AG10803 (cell line): ENCODE measurements at places on chromosomes 12 and 14.

- no peak for DNase-seq
These were observed 21.2 kb upstream of the HSPB8 start for GRCh38 chr12:119157528-119157927.

GRCh38 chr12:14427929-14428328 is 62.4 kb downstream of the ATF7IP start:
- no peak for DNase-seq

DNA sequence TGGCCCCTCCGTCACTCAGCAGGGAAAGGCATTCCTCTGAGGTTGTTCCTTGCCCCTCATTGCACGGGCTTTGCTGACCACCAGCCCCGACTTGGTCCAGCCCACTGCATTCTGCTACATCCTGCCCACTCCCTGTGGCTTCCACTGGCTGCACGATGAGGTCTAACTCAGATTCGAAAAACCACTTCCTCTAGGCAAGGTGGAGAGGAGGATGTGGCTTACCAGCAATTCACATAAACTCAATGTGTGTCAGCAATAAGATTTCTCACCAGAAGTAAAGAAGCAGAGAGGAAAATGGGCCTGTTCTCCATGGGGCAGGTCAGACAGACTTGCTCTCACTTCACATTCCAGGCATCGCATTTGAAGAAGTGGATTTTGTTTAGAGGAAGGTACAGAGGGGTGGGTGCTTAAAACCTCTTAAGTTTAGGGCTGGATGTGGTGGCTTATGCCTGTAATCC is 14.7 kb downstream of the GPR68 start:
- peak; percentile 76 for DNase-seq

DNA sequence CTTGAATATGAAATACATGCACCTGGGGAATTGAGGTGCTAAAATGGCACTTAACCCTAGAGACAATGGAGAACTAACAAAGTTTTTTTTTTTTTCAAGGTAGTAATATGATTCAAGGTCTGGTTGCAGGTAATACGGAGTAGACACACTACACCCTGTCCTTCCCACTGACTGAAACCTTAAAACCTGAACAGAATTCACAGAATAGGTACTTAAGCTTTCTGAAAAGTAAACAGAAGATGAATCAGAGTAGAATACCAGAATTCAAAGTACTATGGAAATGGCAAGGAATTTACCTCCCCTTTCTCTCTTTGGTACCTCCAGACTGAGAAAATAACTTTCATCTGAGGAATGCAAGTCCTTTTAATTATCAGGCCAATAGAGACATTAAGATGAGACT is 87.2 kb downstream of the PAPLN start:
- DNase-seq, result no peak

DNA sequence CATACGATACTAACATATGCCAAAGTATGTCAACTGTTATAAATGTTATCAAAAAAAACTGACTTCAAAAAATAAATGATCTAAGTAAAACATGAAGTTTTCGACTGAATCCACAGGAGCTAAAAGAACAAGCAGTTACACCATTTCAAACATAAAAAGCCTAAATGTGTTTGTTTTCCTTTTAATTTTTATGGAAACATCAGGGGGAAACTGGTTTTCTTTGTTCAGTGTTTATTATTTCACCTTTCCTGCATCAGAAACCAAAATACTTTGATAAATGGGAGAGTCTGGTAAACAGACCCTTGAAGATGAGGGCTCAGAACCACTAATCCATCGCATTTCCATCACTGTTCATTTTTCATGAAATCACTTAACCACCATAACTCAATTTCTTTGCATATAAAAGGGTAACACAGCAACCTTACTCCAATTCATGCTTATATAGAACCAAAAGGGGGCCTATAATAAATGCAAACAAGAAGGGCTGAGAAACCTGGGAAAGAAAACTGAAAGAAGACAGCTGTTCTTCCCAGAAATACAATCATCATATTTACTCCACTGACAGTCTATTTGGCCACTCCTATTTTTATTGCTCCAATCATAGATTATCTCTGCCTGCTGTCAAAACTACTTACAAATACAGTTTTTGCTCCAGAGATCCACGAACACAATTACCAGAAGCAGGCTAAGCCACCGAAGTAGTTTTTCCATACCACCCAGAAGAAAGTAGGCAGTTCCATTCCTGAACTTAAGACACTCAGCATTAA is 17.0 kb downstream of the FGD6 start:
- DNase-seq, result no peak

- no peak for DNase-seq
These were observed 36.0 kb downstream of the FBRSL1 start for GRCh38 chr12:132525833-132526455.

- DNase-seq, result no peak
These were observed 249.8 kb downstream of the VRK1 start for GRCh38 chr14:97046967-97047366.

DNA sequence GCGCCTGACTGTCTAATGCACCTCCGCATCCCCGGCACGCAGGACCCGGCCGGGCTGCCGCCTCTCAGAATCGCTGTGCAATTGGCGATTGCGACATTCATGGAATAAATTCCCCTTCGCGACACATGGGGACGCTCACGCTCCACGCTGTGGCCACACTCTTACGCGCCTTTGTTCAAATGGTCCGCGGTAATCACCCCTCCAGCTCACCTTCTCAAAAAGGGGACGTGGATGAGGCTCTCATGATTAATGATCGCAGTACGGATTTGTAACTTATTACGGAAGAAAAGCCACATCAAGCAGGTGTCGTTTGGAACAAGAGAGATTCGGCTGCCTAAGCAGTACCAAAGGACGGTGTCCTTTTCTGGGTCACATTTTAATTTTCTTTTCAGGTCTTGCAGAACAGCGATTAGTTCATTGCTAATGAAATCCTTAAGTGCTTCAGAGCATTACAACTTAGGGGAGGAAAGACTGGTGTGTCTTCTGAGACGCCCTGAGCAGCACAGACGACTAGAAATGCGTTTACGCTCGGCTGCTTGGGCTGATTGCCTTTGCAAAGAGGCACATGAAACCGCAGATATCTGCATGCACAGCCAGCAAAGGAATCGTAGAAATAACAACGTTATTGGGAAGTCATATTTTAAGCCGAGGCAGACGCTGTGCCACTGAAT is 37.3 kb upstream of the ADGRD1 start:
- DNase-seq, result peak; percentile 61

- DNase-seq, result no peak
These were observed 7.7 kb upstream of the BCL7A start for GRCh38 chr12:122013791-122014590.

DNA sequence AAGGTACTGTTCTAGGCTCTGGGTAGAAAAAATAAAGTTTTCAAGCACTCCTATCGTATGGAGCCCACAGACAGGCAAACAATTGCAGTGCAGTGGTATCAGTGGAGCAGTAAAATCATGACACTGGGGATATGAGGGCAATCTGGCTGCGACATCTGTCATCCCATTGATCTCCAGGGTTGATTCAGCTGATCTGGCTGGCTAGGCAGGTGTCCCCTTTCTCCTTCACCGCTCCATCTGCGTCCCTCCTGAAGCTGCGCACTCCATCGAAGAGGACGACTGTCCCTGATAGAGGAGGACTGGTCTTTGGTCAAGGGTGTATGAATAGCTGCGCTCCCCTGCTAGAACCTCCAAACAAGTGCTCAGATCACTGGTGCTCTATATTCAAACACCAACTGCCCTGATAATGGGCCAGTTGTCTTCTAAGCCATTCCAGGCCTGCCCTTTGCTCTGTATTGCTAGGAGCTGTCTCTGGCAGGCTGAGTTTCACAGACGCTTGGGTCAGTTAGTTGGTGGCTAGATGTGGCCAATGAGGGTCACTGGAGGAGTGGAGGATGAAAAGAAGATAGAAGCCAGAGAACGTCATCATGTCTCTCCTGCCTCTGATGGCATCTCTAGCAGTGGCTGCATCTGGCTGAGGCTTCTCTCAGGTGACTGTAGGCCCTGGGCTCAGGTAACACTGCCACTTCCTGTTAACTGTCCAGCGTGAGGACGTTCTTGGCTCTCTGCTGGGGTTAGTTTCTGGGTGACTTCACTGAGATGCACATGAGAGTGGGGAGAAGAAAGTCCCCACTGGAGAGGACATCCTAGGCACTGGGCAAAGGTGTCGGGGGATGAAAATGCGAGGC is 205.0 kb upstream of the FOXN3 start:
- no peak for DNase-seq

DNA sequence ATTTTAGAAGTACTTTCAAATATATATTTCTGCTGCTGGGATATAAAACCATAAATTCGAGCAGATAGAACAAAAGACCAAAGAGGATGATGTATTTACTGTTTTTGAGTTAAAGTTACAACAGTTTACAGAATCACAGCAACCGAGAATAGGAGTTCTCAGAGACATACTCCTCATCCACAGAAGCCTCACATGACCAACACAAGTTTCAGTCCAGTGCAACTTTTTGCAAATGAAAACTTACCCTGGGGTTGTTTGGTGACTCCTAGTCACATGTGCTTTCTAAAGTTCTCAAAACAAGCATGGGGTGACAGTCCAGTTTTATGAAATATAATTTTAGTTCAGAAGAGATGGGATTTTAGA is 117.1 kb downstream of the PRKCH start:
- DNase-seq, result no peak
